ENCODE measurements at places on chromosomes 16 and 17.

GRCh38 chr17:28334171-28334570, 1.1 kb downstream of the IFT20 start:
- no peak for DNase-seq

GRCh38 chr16:59593194-59593661, 859.1 kb upstream of the GOT2 start:
- DNase-seq, result no peak

GRCh38 chr17:17497845-17498520, 1.8 kb upstream of the RASD1 start:
- DNase-seq, result no peak

GRCh38 chr17:55263569-55264277, 1.0 kb upstream of the HLF start:
- no peak for DNase-seq

GRCh38 chr17:57982452-57983170, 5.4 kb downstream of the VEZF1 start:
- no peak for DNase-seq

Measured in activated CD4-positive, CD25-positive, alpha-beta regulatory T cell (primary cell).